Vagina (tissue), 2 donors: ENCODE measurements at places on chromosomes 16 and 17.

GRCh38 chr16:55842369-55843104 is 9.6 kb upstream of the CES1 start:
- DNase-seq, result no peak

DNA sequence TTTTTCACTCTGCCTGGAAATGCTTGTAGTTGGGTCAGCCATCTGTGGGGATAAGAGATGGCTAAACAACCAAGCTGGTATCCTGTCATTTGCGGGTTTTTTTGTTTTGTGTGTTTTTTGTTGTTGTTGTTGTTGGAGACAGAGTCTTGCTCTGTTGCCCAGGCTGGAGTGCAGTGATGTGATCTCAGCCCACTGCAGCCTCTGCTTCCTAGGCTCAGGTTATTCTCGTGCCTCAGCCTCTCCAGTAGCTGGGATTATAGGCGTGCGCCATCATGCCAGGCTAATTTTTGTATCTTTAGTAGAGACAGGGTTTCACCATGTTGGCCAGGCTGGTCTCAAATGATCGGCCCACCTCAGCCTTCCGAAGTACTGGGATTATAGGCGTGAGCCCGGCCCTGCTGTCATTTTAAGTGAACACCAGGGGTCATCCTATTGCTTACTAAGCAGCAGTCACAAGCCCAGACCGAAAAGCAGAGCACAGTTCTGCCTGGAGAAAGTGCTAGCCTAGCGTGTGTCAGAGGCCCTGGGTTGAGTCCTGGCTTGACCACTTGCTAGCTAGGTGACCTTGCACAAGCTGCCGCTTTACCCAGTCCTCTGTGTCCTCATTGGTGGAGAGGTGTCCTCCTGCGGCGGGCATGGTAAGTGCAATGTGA is 4.6 kb downstream of the SMCR8 start:
- no peak for DNase-seq

GRCh38 chr16:8622315-8622656 is 788 bp downstream of the METTL22 start:
- DNase-seq, result no peak

DNA sequence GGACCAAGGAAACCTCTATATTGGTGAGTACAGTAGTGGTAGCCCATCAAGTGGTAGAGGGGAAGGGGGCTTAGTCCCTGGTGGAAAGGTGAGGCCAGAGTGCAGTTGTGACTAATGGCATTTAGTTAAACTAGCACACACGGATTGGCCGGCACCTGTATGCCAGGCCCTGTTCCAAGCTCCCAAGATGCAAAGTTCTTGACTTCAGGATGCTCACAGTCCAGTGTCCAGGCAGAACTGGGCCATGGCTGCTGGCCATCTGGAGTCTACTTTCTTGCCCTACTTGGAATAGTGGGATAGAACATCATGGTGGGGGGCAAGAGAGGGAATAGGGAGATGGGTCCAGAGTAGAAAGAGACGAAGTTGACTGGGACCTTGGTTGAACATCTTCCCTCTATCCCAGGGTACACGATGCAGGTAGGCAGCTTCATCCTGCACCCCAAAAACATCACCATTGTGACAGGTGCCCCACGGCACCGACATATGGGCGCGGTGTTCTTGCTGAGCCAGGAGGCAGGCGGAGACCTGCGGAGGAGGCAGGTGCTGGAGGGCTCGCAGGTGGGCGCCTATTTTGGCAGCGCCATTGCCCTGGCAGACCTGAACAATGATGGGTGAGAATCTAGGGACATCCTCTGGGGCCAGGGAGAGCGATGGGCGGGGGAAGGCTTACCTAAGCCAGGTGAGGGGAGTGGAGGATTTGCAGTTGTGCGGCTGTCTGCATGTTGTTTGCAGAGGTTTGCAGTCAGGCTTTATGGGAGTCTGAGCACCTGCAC is 15.2 kb downstream of the ITGA3 start:
- no peak for DNase-seq

DNA sequence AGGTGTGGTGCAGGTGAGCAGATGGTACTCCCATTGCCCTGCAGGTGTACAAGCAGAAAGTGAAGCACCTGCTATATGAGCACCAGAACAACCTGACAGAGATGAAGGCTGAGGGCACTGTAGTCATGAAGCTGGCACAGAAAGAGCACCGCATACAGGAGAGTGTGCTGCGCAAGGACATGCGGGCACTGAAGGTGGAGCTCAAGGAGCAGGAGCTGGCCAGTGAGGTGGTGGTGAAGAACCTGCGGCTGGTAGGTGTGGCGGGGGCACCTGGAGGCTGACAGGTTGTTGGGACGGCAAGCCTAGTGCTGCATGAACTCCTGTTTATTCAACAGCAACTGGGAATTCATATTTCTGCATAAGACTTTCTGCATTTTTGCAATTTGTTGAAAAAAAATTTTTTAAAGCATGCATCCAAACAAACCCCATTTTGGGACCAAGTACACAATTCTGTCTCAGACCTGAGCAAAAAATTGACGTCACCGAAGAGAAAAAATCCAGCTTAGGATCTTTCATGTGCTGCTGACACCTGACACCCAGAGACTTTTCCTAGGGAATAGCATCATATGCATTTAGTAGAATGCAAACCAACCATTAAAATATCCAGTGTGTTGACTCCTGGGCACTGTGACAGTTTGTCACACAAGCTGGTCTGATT is 13.5 kb upstream of the DBNDD1 start:
- DNase-seq, result no peak

DNA sequence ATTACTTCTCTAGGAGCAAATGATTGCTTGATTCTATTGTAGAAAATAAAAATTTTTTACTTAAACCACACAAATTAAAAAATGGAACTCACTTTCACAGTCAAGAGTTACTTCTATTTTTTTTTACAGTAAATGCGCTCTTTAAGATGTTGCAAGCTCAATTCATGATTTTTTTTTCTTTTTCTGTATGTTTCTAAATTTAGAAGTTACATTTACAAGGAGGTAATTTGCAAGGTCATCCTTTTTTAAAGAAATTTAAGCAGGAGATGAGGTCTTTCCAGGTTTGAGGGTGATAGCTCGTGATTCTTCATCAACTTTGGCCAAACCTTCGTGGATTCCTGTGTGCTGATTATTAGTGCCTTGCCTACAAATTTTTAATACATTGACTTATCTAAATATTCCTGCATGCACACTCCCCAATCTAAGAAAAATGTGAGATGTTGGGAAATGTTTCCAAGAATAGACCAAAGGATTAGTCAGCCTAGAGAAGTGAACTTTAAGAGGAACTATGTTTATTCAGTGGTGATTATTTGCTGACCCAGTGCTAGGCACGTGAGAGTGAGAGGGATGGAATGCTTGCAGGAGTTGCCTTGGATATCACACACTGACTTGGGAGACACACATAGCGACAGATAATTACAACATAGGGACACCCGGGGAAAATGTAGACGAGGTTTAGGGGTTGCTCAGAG is 429.8 kb downstream of the MAF start:
- no peak for DNase-seq

DNA sequence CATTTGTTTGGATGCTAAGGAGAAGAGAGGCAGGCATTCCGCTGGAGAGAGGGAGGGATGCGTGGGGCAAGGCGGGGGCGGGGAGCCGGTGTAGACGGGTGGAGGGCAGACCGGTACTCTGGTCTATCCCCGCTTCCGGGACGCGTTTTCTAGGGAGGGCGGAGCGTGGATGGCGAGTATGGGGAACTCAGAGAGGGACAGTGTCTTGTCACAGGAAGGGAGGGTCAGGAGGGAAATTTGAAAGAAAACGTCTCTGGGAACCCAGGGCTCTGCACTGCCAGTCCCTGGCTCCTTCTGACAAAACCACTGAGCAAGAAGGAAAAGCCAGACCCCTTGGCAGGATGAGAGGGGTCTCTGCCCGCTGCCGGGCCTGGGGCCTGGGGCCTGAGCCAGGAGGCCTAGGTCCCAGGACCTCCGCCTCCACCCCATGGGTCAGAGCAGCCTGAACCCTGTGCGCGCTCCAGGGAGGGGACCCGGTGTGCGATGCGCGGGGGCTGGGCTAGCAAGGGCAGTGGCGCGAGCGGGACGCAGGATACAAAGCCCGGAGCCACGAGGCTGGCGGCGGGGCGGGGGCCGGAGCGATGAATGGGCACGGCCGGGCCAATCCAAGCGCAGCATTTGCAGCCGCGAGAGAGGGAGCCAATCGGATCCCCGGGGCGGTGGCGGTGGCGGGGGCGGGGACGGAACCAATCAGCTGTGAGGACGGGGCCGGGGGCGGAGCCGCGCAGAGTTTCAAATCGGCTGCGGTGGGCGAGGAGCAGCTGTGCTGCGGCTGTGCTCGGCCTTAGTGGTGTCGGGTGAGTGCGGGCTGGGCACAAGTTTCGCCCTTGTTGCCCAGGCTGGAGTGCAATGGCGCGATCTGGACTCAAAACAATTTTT is at the start of gene PIMREG:
Gene PIMREG, plus strand, starts transcription at position 764 of the 879 bp plus-strand sequence. CDS start 656 bp downstream, outside the sequence.
- DNase-seq, result peak; percentile 90

DNA sequence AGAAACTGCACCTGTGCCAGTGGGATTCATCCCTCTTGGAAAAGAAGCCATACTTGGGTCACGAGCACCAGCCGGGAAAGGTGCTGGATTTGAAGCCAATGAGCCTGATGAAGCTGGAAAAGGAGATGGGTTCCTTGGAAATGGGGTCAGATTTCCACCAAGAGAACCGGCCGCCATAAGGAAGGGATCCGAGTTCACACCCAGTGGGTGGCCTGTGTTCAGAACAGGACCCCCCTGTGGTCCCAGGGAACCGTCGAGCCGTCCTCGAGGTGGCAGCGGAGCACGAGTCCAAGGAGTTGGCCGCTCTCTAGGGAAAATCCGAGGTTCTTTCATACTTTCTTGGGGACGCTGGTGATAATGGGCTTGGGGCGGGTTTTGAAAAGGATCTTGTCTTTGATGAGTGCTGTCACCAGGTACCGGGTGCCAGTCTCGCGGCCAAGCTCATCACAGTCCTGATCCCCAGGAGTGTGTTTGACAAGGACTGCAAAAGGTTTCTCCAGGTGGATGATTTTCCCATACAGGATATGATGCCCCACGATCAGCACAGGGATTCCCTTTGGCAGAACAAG is 12.2 kb downstream of the CHTF8 start:
- no peak for DNase-seq

DNA sequence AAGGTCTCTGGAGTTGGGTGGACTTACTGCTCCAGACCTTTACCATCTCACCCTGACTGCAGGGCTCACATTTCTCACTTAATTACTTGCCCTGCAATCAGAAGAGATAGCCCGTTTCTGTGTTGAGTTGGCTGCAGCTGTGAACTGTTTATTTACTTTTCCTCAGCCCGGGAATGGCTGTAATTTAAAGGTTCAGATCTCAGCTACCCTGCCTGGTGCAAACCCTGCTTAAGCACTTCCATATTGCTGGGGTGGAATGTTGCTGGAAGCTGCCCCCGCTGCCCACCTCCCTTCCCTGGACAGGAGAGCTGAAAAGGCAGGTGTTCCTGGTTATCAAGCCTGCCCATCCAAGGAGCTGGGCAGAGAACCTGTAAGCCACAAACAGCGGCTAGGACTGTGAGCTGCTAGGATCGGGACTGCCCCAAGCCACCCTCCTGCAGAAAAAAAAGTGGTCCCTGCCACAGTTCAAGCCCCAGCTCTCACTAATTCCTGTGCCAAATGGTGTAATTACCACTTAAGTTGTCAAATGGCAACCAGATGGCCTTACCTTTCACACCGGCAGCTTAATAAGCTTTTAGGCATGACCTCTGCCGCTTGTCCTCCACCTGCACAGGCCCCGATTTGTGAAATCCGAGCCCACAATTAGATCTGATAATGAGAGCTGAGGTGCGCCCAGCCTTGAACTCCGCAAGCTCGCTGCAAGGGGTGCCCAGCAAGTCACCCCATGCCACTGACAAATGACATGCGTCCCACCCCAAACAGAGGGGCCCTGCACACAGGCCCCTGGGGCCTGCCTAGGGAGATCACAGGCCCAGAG is 269.8 kb downstream of the C16orf95 start:
- no peak for DNase-seq

- DNase-seq, result no peak
Measured at GRCh38 chr16:85871756-85872155, 27.2 kb upstream of the IRF8 start.

GRCh38 chr17:40122999-40123810 is 1.4 kb downstream of the MSL1 start:
- no peak for DNase-seq

GRCh38 chr17:64692187-64692586 is 30.1 kb upstream of the SMURF2 start:
- DNase-seq, result no peak

DNA sequence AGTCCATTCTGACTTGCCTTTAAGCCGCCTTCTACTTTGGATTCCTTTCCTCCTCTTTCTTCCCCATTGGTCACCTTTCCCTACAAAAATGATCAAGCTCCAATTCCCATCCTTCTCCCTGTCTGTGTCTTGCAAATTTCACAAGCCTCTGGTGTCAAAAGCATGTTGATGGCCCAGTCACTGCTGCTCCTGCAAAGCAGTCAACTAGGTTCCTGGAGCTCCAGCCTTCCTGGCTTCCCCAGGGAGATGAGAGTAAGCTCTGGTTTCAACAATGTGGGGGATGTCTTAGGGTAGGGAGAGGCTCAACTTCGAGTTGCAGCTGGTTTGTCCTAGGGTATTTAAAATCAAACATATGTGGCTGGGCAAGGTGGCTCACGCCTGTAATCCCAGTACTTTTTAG is 36.1 kb upstream of the HELZ start:
- no peak for DNase-seq

- DNase-seq, result no peak
Measured at GRCh38 chr16:31487071-31487719, 4.3 kb downstream of the SLC5A2 start.

- no peak for DNase-seq
Measured at GRCh38 chr16:5490499-5490898, 392.9 kb upstream of the EEF2KMT start.

- no peak for DNase-seq
Measured at GRCh38 chr16:67284699-67285646, 5.6 kb downstream of the PLEKHG4 start.

GRCh38 chr16:72159801-72160200 is 12.2 kb downstream of the PMFBP1 start:
- DNase-seq, result no peak
